ENCODE measurements at places on chromosomes 7 and 10.

DNA sequence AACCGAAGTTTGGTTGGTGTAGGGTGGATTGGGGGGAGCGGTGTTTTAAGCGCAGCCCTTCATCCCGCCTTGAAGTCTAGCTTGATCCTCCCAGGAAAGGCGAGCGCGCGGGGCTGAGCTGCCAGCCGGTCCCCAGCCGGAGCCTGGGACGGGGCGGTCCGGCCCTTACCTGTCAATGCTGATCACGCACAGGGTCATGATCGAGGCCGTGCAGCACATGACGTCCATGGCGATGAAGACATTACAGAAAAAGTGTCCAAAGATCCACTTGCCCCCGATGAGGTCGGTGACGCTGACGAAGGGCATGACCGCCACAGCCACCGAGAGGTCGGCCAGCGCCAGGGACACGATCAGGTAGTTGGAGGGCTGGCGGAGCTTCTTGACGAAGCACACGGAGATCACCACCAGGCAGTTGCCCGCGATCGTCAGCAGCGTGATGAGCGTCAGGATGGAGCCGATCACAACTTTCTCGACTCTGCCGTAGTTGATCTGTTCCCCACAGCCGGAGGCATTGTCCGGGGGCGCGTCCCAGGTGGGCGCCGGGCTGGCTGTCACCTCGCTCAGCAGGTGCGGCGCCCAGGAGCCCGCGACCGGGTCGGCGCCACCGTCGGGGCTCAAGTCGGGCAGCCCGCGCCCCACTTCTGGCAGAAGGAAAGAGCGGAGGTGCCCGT is 740 bp downstream of the HTR7 start:
- no peak for DNase-seq

DNA sequence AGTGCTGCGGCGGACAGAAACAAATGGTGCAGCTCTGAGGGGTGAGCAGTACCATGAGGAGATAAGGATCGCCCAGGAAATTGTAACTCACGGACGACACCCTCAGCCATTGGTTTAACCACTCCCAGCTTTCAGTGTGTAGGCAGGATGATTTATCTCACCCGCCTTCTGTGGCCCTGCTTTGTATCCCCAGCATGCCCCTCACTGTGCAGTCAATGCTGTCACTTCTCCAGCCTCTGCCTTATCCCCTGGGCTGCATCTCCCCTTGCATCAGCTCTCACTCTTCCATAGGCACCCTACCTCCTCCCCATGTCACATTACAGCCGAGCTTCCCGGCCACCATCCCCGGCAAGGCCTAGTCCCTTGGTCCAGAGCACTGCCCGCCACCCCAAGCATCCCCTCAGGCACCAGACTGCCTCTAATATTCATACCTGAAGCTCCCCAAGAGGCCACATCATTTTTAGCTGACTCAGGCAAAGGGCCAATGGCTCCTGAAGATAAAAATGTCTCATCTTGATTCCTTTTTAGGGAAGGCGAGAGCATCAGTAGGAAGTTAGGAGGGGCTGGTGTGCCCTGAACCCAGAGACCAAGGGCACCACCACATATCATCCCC is 77.1 kb downstream of the CARD11 start:
- DNase-seq = no peak

DNA sequence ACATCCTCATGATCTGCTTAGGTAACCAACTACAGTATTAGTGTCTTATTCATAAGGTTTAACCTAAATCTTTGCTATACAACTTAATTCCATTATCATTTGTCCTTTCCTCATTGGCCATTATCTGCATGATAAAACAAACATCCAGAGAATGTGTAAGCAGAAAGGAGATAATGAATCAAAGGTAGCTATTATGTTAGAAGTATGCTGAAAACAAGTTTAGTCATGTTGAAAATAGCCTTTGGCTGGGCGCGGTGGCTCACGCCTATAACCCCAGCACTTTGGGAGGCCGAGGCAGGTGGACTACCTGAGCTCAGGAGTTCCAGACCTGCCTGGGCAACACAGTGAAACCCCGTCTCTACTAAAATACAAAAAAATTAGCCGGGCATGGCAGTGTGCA is 78.2 kb downstream of the NT5C2 start:
- no peak for DNase-seq

- no peak for DNase-seq
These were observed 241.8 kb downstream of the CREB5 start for GRCh38 chr7:28654110-28654509.

GRCh38 chr7:19982841-19983835 is 209.7 kb upstream of the TMEM196 start:
- DNase-seq = no peak

DNA sequence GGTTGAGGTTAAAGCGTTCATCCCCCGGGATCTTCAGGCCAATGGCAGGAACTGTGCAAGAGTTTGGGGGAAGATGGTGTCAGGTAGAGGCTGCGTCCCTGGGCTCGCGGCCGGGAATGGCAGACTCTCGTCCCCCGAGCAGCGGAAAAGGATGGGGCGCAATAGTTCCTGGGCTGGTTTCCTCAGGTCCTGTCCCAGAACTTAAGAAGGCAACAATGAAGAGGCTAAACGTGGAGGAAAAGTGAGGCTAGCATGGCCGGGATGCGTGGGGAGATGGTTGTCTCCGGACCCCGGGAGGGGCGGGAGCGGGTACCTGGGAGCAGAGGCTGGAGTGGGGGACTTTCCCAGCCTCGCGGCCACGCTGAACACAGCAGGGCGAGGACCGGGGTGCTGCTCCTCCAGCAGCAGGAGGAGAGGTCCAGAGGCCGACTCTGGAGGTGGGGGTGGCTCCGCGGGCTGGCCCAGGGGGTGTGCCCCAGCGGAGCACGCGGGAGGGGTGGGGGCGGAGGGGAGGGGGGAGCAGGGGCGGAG is 882 bp downstream of the IRF5 start:
- no peak for DNase-seq

GRCh38 chr10:110275128-110275729 is 29.5 kb downstream of the SMNDC1 start:
- no peak for DNase-seq

- DNase-seq = peak; percentile 2
These were observed 6.7 kb downstream of the SKAP2 start for GRCh38 chr7:26857506-26858240.

GRCh38 chr10:99661377-99661763 is 2.1 kb downstream of the ENTPD7 start:
- no peak for DNase-seq

- no peak for DNase-seq
These were observed 31.9 kb downstream of the DLD start for GRCh38 chr7:107922886-107923285.

Data from occipital lobe (tissue), 3 donors.